ENCODE measurements at places on chromosomes 11 and 22.

GRCh38 chr11:65110354-65110861 is 1.3 kb upstream of the TM7SF2 start:
- peak; percentile 91 for DNase-seq

DNA sequence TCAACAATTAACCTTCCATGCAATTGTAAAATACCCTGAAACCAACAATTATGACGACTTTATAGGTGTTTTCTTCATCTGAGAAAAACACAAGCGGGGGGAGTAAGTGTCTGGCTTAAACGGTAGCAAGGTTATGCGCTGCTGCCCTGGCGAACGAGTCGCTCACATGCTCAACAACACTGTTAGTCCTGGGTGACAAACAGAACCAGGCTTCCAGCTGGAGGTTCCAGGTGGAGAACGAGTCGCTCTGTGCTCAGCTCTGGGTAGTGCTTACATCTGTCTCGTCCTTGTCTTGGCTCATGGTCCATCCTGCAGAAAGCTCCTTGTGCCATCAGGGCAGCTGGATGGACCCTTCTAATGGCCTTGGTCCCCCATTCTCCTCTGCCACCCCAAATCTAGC is 48.2 kb downstream of the PC start:
- DNase-seq, result no peak

DNA sequence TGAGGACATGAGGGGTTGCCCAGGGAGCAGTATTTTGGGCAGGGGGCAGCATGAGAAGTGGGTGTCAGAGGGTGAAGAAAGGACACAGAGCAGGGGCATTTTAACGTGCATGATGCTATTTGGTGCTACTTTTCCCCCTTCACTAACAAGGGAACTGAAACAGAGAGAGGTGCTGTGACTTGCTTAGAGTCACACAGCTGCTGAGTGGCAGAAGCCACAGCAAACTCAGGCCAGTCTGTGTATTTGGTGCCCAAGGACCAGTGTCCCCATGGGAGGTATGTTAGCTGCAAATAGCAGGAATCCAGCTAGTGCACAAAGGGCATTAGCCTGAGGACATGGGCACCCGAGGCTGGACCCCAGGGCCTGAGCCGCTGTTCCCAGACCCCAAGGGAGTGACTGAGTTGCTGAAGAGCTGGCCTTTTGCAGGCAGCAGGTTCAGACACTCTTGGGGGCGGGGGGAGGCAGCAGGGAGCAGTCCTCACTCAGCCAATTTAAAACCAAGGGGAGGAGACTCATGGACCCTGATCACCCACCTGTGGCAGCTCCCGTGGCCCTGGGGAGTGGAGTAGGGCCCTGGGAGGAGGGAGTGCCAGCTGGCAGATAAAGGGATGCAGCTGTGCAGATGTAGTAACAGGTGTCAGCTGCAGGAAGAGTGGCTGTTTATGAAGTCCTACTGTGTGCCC is 14.6 kb downstream of the PARVG start:
- DNase-seq, result no peak

DNA sequence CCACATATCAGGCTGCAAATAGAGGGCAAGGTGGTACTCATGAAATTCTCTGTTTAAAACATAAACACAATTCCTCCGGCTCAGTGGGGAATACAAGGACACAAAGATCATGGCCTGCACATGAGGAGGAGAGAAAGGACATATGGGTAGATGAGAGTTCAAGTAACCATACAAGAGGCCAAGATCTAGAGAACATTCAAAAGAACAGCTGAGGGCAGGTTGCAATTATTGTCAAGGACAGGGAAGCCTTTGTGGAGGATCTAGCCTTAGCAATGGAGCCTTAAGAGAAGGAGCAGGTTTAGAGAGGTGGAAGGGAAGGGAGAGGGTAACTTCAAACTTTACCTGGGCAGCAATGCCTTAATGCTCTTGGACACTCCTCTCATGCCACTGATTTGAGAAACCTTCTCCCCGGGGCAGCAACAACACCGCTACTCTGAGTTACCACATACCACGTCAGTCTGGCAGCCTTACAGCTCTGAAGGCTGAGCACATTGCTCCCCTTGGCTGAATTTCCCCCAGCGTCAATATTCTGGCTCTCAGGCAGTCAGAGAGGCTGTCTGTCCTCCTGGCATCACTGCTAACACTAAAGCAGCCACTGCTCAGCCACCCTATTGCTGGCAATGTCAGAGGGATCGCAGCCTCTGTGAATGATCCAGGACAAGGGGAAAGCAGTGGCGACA is 55.5 kb downstream of the CLPB start:
- DNase-seq, result no peak

DNA sequence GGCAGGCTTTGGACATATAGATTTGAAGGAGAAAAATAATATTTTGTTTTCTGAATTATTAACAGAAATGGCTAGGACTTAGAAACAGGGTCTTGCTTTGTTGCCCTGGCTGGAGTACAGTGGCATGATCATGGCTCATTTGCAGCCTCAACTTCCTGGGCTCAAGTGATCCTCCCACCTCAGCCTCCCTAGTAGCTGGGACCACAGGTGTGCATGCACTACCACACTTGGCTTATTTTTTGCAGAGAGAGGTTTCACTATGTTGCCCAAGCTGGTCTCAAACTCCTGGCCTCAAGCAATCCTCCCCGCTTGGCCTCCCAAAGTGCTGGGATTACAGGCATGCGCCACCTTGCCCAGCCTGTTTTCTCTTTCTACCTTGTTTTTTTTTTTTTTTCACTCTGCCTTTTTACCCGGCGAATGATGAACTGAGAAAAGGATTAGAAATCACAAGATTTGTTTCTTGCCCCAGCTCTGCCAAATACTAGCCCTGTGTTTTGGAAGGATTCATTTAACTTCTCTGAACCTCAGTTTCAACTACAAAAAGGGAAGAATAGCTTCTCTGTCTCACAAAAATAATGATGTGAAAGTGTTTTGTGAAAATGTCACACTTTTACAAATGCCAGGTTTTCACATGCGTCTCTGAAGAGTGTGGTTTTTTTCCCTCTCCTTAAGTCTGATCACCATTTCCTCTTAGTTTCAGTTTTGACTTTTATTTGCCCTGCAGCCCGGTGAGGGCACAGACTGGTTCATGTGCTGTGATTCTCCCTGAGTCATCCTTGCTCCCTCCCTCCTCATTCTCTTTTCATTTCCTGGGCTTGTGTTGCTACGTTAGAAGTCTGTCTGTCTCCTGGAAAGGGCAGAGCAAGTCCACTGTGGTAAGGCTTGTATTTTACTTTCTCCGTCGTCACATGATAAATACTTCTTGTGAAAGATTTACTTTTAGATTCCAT is 67.7 kb downstream of the BCL2L13 start:
- no peak for DNase-seq

GRCh38 chr22:17613280-17613679 is 15.3 kb downstream of the ATP6V1E1 start:
- no peak for DNase-seq
